CD4-positive, alpha-beta memory T cell (primary cell): ENCODE measurements at places on chromosomes 1 and 21. TPM values are rescaled to one million over a fixed set of nuclear protein-coding genes. Genes with fewer than 3 reads are reported as not detected.

DNA sequence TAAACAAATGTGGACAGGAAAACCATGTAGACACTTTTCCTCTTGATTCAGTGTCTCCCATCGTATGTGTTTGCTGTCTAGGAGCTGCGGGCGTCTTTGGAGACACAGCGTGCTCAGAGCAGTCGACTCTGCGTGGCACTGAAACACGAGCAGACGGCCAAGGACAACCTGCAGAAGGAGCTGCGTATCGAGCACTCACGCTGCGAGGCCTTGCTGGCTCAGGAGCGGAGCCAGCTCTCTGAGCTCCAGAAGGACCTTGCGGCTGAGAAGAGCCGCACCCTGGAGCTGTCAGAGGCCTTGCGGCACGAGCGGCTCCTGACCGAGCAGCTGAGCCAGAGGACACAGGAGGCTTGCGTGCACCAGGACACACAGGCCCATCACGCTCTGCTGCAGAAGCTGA is 27.2 kb upstream of the DIP2A start:
- H3K27ac ChIP-seq = no peak overlapping the region
- DNase-seq = no peak
- no peaks in the 10 kb centered on the region for H3K4me1 ChIP-seq
- no peaks in the 10 kb centered on the region for H3K27me3 ChIP-seq
- peaks cover 45% of the 10 kb centered on the region for H3K36me3 ChIP-seq

Gene HUNK
- 0.07 TPM for polyA plus RNA-seq

DNA sequence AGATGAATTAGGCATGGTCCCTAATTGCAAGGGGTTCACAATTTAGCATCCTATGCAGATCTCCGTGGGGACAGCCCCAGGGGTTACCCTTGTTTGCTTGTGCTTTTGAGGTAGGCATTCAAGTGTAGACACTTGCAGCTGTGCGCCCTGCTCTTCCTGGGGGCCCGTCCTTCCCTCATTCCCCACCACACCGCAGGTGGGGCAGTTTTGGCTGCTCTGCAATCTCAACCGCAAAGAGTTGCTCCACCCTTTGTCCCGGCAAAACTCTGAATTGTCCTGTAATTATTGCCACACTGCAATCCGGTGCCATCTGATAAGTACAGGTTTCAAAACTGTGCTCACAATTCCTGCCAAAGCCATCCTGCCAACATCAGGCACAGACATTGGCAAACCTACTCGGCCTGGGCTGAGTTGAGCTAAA is 65.4 kb upstream of the LYST start:
- no peaks in the 10 kb centered on the region for H3K36me3 ChIP-seq
- DNase-seq = no peak
- no peak overlapping the region for H3K27ac ChIP-seq
- no peaks in the 10 kb centered on the region for H3K27me3 ChIP-seq

GRCh38 chr1:100613817-100614559 is 76.0 kb downstream of the GPR88 start:
- no peak overlapping the region for H3K27ac ChIP-seq
- H3K4me1 ChIP-seq = peaks cover 16% of the 10 kb centered on the region
- DNase-seq = peak; percentile 5
- H3K36me3 ChIP-seq = no peaks in the 10 kb centered on the region
- no peak overlapping the region for H3K4me3 ChIP-seq
- H3K27me3 ChIP-seq = no peaks in the 10 kb centered on the region

GRCh38 chr21:29888437-29888836 is 51.4 kb downstream of the GRIK1 start:
- DNase-seq = no peak
- no peaks in the 10 kb centered on the region for H3K36me3 ChIP-seq

Gene DYRK3
- polyA plus RNA-seq = 0.22 TPM

Gene THEM5
- polyA plus RNA-seq = not detected

- no peak overlapping the region for H3K4me3 ChIP-seq
- peaks cover 91% of the 10 kb centered on the region for H3K4me1 ChIP-seq
- no peaks in the 10 kb centered on the region for H3K36me3 ChIP-seq
These were observed 45.7 kb downstream of the CAPZB start for GRCh38 chr1:19439464-19440171.

- H3K36me3 ChIP-seq = no peaks in the 10 kb centered on the region
- no peak overlapping the region for H3K4me3 ChIP-seq
- no peaks in the 10 kb centered on the region for H3K27me3 ChIP-seq
- H3K27ac ChIP-seq = no peak overlapping the region
These were observed 138.8 kb upstream of the CTTNBP2NL start for GRCh38 chr1:112257043-112257835.

- no peak overlapping the region for H3K27ac ChIP-seq
- H3K36me3 ChIP-seq = no peaks in the 10 kb centered on the region
- no peaks in the 10 kb centered on the region for H3K27me3 ChIP-seq
- no peaks in the 10 kb centered on the region for H3K4me1 ChIP-seq
- no peak overlapping the region for H3K4me3 ChIP-seq
These were observed 139.7 kb downstream of the CYYR1 start for GRCh38 chr21:26433386-26433785.

- no peaks in the 10 kb centered on the region for H3K27me3 ChIP-seq
- DNase-seq = no peak
- H3K4me1 ChIP-seq = no peaks in the 10 kb centered on the region
- no peak overlapping the region for H3K27ac ChIP-seq
These were observed 420.1 kb downstream of the DISC1 start for GRCh38 chr1:232046451-232047306.

DNA sequence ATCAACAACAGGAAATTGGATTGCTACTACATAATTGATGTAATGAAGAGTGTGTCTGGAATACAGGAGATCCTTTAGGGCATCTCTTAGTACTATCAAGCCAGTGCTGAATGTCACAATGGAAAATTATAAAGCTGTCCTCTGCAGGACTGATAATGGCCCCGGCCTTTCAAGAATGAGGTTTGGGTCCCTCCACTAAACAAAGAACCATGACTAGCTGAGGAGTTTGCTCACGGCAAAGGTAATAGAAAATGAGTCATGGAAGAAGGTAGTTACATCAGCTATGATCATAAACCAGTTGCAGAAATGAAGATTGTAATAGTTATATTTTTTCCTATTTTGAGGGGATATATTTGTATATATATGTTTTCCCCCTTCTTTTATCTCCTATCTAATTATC is 145.8 kb downstream of the KCNJ6 start:
- no peaks in the 10 kb centered on the region for H3K27me3 ChIP-seq
- H3K27ac ChIP-seq = no peak overlapping the region
- H3K4me1 ChIP-seq = no peaks in the 10 kb centered on the region
- no peak for DNase-seq

Gene CELA2A
- polyA plus RNA-seq = not detected

GRCh38 chr1:156766298-156767100 is 836 bp upstream of the PRCC start:
- H3K4me1 ChIP-seq = peaks cover 44% of the 10 kb centered on the region
- peak overlapping the region; percentile 98 for H3K27ac ChIP-seq
- peak overlapping the region; percentile 89 for H3K4me3 ChIP-seq
- no peak for DNase-seq
- H3K36me3 ChIP-seq = peaks cover 6% of the 10 kb centered on the region

Gene DISP1
- polyA plus RNA-seq = 1.9 TPM

Gene IL10
- 0.11 TPM for polyA plus RNA-seq

- no peak overlapping the region for H3K4me3 ChIP-seq
- H3K36me3 ChIP-seq = no peaks in the 10 kb centered on the region
- no peak for DNase-seq
- no peaks in the 10 kb centered on the region for H3K4me1 ChIP-seq
- H3K27ac ChIP-seq = no peak overlapping the region
These were observed 47.5 kb upstream of the CSF3R start for GRCh38 chr1:36530261-36530660.

Gene L1TD1
- polyA plus RNA-seq = not detected

DNA sequence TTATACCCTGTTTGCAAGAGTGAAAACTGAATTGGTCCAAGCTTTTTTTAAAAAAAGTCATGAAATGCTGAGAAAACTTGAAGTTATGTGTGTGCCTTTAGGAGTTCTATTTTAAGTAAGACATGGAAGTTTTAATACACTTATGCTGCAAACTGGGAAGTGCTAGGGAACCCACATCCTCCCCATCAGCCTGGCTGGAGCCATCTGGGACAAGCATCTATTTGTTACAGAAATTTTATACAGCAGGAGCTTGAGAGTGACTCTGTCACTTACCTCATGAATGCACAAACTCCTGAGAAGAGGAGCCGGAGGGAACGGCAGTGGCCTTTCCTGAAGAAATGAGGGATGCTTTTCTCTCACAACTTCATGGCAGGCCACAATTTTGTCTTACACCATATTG is 78.2 kb upstream of the SLC44A3 start:
- no peaks in the 10 kb centered on the region for H3K36me3 ChIP-seq
- DNase-seq = no peak
- H3K4me1 ChIP-seq = no peaks in the 10 kb centered on the region
- no peak overlapping the region for H3K27ac ChIP-seq

- no peak overlapping the region for H3K4me3 ChIP-seq
- H3K27me3 ChIP-seq = no peaks in the 10 kb centered on the region
- peaks cover 9% of the 10 kb centered on the region for H3K4me1 ChIP-seq
These were observed 36.1 kb downstream of the RUNX3 start for GRCh38 chr1:24894002-24894401.

DNA sequence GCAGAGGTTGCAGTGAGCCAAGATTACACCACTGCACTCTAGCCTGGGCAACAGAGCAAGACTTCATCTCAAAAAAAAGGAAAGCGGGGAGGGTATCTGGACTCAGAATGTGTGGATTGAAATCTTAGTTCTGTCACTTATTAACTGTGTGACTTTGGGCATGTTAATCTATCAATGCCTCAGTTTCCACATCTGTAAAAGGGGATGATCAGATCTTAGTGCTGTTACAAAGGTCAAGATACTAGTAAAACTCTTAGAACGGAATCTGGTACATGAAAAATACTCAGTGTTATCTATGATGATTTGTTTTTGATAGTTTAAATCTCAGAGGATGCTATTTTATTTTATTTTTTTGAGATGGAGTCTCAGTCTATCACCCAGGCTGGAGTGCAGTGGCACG is 10.5 kb downstream of the FAM76A start:
- H3K27ac ChIP-seq = no peak overlapping the region
- no peaks in the 10 kb centered on the region for H3K27me3 ChIP-seq
- no peaks in the 10 kb centered on the region for H3K4me1 ChIP-seq
- H3K36me3 ChIP-seq = peaks cover 31% of the 10 kb centered on the region

DNA sequence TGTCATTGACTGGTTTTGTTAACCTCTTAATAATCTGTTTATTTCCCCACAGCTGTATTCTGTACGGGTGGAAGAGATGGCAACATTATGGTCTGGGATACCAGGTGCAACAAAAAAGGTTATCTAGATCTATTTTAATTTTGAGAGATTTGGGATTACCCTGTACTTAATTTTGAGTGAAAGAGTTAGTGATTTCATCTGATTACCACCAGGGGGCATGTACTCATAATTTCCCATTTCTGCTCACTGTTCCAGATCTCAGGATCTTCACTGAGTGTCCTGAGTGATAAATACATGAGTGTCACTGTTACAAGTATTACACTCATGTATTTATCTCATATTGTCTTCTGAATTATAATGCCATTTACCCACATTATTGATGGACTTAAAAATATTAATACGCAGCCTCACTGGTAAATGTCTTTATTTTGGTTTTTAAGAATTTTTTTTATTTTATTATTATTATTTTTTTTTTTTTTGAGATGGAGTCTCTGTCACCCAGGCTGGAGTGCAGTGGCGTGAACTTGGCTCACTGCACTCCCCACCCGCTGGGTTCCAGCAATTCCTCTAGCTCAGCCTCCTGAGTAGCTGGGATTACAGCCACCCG is 27.4 kb downstream of the DTL start:
- H3K4me1 ChIP-seq = no peaks in the 10 kb centered on the region
- peak; percentile 37 for DNase-seq
- H3K27me3 ChIP-seq = no peaks in the 10 kb centered on the region
- no peak overlapping the region for H3K27ac ChIP-seq
- no peak overlapping the region for H3K4me3 ChIP-seq
- no peaks in the 10 kb centered on the region for H3K36me3 ChIP-seq

DNA sequence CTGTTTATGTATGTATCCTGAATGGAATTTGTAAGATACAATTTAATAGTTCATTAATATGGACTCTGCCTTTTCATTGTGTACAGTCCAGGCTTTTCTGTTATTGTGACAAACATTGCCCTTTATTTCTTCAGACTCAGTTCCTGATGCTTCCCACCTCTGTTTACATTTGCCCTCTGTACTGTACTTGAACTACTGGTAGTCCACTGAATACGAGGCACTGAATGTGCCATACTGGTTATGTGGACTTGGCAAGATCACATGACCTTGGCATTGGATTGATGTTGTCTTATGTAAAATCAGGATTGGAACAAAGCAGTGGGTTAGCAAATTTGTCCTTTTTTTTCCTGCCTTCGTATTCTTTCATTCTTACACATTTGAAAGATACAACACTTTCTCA is 27.8 kb downstream of the RALGPS2 start:
- no peak overlapping the region for H3K4me3 ChIP-seq
- DNase-seq = no peak
- no peaks in the 10 kb centered on the region for H3K27me3 ChIP-seq
- H3K36me3 ChIP-seq = no peaks in the 10 kb centered on the region
- no peaks in the 10 kb centered on the region for H3K4me1 ChIP-seq

DNA sequence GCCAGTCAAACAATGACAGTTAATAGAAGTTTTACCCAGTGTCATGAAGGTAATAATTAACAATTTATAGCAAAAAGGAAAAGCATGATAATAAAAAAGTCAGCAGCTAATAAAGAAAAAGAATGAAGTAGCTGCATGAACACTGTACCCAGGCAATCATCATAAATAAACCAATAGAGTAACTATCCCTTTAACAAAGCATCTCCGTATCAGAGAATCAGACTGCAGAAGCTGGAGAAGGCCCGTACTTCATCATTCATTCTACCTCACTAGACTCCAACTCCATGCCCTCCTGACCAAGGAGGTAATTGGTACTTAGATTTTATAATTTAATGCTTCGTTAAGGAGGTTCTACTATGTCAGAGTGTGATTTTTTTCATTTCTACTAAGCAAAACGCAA is 140.5 kb downstream of the NEGR1 start:
- no peak for DNase-seq
- H3K27me3 ChIP-seq = no peaks in the 10 kb centered on the region
- no peaks in the 10 kb centered on the region for H3K36me3 ChIP-seq
- no peaks in the 10 kb centered on the region for H3K4me1 ChIP-seq
- no peak overlapping the region for H3K27ac ChIP-seq
- no peak overlapping the region for H3K4me3 ChIP-seq

- no peak for DNase-seq
- peaks cover 22% of the 10 kb centered on the region for H3K4me1 ChIP-seq
- no peaks in the 10 kb centered on the region for H3K36me3 ChIP-seq
- no peak overlapping the region for H3K27ac ChIP-seq
These were observed 6.4 kb downstream of the TSPAN2 start for GRCh38 chr1:115082949-115083348.

Gene SPRR1B
- polyA plus RNA-seq = not detected

GRCh38 chr1:162561616-162562469 is at the start of gene UAP1:
TSS of gene UAP1 (plus strand) at chr1:162561722. CDS start at chr1:162566069, 4,347 bp downstream.
- no peaks in the 10 kb centered on the region for H3K36me3 ChIP-seq
- H3K4me3 ChIP-seq = peak within 1 kb of the TSS; percentile 63
- no peaks in the 10 kb centered on the region for H3K27me3 ChIP-seq

DNA sequence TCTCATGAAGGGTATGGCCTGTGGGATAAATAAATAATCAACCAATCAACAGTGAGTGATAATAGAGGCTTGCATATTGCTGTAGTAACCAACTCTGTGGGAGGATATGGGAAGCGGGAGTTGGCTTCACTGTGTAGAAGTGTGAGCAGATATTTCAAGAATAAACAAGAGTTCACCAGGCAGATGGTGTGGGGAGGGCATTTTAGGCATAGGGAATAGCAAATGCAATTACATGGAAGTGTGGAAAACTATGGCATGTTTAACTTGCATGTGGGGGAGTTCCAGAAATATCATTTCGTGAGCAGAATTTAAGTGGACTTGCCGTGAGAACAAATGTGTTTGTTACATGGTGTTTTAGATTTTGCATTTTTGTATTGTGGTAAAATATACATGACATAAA is 95.2 kb downstream of the SPATA46 start:
- peaks cover 4% of the 10 kb centered on the region for H3K27me3 ChIP-seq
- H3K4me3 ChIP-seq = no peak overlapping the region
- no peak overlapping the region for H3K27ac ChIP-seq
- H3K4me1 ChIP-seq = no peaks in the 10 kb centered on the region
